ENCODE measurements at places on chromosomes 5 and 9.
A peak's percentile ranks its signal among the peaks of the same experiment; 100 is the strongest.

GRCh38 chr9:120868676-120869359 lies 8.2 kb downstream of the PHF19 start:
- DNase-seq: peak; percentile 99

- no peak for DNase-seq
Observed at GRCh38 chr5:117082977-117083376, 508.4 kb upstream of the SEMA6A start.

DNA sequence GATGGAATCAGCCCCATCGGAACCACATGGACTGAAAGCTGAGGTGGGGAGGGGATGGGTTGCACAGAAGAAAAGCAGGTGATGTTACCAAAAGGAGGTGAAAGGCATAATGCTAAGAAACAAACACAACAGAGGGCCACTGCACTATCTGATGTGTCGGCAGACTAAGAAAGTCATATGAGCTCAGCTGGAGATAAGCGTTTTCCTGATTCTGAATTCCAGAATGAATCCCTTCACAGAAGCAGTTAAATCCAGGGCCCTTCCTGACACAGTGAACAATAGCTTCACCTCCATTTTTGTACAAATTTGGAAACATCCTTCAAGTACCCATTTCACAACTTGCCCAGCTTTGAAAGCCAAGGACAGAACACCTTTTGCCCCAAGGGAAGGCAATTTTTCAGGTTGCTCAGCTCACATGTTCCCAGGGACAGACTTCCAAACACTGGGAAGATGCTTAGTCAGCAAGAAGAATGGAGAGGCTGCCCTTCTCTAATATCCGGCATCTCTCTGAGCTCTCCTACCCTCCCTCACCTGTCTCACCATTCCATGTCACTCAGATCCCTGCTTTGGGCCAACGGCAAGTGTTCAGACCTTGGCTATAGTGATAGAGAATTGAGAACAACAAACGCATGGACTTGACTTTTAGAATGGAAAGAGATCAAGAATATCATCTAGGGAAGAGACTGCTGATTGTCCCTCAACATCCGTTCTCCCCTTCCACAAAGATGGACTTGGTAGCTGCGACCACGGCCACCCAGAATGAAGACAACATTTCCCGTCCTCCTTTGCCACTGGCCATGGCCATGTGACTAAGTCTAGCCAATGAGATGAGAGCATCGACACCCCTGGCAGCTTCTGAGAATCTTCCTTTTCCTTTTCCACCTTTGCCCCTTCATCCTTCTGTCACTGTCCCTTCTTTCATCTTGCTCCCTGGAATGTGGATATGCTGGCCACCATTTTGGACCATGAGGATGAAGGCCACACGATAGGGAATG lies 68.6 kb upstream of the IL17B start:
- DNase-seq: no peak

DNA sequence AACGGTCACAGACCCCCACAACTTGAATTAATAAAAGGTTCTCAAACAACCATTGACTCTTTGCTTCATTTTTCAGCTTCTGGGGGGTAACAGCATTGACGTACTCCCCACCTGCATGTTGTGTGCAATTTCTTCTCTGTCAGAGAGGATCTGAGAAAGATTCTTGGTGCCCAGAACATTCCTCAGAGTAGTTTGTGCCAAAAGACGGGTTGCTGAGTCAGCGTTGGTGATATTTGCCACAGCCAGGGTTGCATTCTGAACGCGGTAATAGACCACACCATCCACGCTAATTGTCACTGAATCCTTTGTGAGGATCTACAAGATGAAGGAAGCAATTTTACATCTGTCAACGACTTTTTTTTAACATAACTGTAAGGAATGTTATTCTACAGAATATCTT lies 21.0 kb downstream of the STOM start:
- no peak for DNase-seq

DNA sequence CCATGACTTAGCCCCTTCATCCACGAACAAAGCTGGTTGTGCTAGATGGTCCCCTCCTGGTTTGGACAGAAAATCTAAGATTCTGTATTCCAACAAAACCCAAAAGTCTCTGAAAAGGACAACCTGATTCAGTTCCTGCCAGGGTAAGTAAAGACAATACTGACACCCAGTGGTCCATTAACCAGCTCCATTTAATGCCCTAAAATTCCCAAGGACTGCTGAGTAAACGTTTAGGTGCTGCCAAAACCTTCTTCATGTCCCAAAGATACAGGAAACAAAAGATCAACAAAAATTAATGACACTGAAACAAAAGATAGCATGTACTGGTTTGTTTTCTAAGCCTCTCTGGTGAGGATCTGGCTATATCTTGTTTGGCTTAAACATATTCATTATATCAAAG lies 25.3 kb upstream of the PPP1R2B start:
- no peak for DNase-seq
